ENCODE measurements at places on chromosomes 16 and 17. TPM values are rescaled to one million over a fixed set of nuclear protein-coding genes. Genes with fewer than 3 reads are reported as not detected.

DNA sequence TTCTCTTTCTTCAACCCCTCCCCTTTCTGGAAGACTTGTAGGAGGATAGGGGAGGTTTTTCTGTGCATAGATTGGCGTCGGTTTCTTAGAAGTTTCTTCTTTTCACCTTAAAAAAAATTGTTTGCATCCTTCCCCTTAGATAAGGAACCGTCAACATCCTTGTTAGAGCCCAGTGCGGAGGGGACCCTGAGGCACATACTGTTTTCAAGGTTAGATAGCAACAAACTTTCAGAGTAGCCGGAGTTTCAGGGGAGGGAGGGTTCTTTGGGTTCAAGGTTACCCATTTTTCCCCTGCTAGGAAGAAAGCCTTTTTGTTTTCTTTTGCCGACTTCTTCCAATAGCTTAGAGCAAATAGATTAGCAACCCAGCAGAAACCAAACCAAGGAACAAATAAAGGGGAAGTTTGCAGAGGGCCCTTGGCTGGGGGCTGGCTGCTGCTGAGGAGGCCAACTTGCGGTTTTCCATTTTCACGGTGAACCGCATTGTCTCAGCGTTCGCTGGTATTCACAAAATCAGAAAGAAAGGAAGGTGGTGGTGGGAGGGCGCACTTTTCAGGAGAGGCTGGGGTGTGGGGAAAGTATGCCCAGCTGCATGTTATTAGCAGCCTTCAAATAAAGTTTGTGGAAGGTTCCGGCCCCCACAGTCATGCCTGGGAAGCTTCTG, 28.8 kb downstream of the MSI2 start:
- no peak for DNase-seq

GRCh38 chr16:75746359-75746758, 20.1 kb upstream of the CPHXL start:
- DNase-seq = no peak

AOC3 gene
- total RNA-seq = 5.6 TPM

PGAP6 gene
- total RNA-seq = 130 TPM

- DNase-seq = peak; percentile 60
Observed at GRCh38 chr17:35254107-35254773, 11.4 kb downstream of the SLFN5 start.

DNA sequence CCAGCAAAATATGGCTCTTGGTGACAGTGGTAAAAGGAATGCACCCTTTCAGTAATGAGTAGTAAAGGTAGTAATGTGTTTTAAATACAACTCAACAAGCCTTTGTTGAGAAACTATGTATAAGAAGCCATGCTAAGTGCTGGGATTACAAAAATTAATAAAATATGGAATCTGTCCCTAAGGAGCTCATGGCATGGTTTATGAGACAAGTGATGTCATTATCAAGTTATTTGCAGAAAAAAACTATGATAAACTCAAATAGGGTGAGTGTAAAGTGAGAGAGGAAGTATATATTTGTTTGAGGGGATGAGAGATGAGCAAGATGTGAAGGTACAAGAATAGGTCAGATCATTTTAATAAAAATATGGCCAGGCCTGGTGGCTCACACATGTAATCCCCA, 76.9 kb downstream of the NF1 start:
- DNase-seq = no peak

DNA sequence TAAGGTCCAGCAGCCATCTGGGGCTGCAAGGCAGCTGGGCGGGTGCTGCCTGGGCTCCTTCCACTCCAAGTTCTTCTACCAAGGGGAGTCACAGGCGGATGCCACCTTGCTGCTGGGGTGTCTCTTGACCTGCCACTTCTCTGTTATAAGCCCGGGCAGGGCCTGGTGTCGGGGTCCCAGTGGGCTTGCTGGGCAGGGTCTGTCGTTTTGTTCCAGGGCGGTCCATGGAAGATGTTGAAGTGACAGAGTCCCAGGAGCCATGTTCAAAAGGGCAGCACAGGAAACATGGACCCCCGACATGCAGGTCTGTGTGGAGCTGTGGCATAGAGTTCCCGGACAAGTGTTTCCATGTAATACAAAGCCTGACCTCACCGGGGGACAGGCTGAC, 91.1 kb downstream of the TNFRSF13B start:
- no peak for DNase-seq

All from left colon (tissue), 2 donors.